Stimulated activated CD4-positive, alpha-beta T cell treated with anti-CD3 and anti-CD28 coated beads, Interleukin-4, amount 100 ng/mL, for 48 hours (primary cell): ENCODE measurements at places on chromosomes 16 and 17.

DNA sequence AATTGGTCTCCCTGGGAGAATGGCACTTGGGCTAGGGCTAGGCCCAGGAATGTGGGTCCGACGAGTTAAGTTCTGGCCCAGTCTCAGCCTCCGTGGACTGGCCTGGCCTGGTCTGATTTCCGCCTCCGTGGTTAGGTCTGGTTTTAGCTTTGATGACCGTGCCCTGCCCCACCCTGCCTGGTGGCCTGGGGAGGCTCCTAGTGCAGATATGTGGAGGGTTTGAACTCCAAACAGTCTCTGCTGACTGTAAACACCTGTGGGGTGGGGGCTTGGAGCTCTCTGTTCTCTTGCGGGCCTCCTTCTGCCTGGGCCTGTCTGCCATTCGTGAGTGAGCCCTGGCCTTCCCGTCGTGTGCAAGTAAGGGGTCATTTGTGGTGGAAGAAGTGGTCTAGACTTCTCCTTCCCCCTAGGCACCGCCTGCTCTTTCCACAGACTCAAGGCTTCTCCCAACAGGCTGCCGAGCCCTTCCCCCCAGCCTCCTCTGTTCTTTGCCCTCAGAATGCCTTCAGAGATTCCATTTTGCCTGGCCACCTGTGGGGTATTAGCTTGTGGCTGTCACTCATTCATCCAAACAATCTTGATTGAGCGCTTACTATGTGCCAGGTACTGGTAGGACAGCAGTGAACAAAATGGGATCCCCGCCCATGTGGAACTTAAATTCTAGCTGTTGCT lies 1.6 kb downstream of the ATP6V0C start:
- no peak for DNase-seq

DNA sequence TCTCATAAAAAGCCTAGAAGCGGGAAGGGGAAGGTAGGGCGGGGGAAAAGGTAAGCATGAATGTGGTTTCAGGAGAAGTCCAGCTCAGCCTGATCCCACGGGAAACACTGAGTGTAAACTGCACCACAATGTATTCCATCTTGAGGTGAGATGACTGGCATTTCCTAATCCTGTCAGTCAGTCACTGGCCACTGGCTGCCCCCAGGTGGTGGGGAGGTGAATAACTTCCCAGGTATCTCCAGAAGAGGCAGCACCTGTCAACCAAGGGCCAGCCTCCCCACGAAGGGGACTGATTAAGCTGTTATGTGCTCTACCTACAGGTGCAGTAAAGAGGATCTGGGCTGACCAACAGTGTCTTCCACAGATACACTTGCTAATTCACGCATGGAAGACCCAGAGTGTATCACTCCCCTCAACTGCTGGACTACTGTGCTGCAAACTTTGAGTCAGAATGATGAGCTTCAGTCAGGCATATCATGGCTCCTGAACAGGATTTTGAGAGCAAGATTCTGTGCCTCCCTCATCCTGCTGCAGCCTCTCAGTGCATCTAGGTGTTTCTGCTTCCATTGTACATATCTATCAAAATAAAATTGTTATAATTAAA lies 108.5 kb upstream of the CCL2 start:
- DNase-seq: peak; percentile 55

- no peak for DNase-seq
These were observed 573.9 kb downstream of the KCNJ18 start for GRCh38 chr17:22266231-22266630.

DNA sequence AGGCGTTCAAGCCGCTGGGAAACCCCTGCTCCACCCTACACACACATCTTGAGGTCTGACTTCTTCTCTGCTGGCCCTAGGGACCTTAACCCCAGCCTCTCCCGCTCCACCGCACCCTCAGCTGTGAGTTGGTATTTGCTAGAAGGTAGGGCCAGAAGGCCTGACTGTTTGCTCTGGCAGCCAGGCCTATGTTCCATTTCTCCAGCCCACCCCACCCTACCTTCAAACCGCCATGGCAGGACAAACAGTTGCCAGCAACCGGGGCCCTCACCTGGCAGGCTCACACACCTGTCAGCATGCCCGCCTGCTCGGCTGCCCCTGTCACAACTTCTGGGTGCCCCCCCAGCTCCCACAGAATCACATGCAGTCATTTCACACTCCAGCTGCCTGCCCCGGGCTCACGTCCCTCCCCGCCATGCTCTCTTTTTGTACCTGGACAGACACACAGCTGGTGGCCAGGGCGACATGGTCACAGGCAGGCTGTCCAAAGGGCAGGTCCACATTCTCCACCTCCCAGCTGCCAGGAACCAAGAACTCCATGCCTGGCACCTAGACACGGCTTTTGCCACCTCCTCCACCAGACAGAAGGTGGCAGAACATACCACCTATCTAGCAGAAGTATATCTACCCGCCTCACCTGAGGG lies 2.6 kb upstream of the ATP2A3 start:
- DNase-seq: no peak

GRCh38 chr17:2108170-2108569 lies 53.3 kb downstream of the HIC1 start:
- DNase-seq: no peak

DNA sequence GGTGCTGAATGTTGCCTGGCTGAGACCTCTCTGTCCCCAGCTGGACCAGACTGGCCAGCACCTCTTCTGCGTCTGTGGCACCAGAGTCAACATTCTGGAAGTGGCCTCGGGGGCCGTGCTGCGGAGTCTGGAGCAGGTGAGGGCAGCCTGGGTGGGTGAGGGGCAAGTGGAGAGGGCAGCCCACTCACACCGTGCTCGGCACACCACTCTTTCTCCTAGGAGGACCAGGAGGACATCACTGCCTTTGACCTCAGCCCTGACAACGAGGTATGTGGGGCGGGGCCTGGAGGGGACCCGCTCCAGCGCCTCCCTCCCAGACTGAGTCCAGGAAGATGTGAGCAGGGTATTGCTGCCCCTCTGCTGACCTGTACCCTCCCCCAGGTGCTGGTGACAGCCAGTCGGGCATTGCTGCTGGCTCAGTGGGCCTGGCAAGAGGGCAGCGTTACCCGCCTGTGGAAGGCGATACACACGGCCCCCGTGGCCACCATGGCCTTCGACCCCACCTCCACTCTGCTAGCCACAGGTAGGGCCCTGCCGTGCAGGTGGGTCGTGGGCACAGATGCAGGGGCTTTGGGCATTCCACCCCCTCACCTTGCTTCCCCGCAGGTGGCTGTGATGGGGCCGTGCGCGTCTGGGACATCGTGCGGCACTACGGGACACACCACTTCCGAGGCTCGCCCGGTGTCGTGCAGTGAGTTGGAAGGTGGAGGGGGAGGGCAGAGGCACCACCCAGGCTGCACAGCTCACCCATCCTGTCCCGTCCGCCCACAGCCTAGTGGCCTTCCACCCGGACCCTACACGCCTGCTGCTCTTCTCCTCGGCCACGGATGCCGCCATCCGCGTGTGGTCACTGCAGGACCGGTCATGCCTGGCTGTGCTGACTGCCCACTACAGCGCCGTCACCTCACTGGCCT lies 2.6 kb downstream of the TBL3 start:
- DNase-seq: no peak

- no peak for DNase-seq
These were observed 61.1 kb downstream of the B9D1 start for GRCh38 chr17:19301274-19301951.

- DNase-seq: no peak
These were observed 502 bp downstream of the SMPD3 start for GRCh38 chr16:68447653-68448359.

- no peak for DNase-seq
These were observed 29.2 kb upstream of the WFIKKN2 start for GRCh38 chr17:50806141-50806643.

GRCh38 chr16:71479420-71479819 lies 9.7 kb downstream of the ZNF19 start:
- no peak for DNase-seq

DNA sequence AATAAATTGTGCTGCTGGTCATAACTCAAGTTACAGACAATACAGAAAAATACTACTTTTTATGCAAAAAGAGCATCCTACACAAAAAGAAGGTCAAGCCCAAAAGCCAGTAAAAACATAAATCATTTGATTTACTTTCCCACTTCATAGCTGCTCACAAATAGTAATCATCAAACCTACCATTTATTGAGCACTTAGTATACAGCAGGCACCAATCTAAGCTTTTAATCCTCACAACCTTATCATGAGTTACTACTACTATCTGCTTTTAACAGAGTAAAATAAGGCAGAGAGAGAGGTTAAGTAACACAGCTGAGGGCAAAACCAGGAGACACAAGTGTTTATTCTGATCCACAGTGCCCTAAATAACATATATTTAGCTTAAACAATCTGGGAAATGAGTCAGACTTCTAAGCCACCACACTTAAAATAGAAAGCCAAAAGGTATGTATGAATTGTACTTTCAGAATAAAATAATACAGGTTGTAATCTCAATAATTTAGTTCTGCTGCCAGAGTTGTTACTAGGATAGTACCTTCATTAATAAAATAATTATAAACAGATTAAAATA lies 1.7 kb upstream of the AARS1 start:
- DNase-seq: no peak

DNA sequence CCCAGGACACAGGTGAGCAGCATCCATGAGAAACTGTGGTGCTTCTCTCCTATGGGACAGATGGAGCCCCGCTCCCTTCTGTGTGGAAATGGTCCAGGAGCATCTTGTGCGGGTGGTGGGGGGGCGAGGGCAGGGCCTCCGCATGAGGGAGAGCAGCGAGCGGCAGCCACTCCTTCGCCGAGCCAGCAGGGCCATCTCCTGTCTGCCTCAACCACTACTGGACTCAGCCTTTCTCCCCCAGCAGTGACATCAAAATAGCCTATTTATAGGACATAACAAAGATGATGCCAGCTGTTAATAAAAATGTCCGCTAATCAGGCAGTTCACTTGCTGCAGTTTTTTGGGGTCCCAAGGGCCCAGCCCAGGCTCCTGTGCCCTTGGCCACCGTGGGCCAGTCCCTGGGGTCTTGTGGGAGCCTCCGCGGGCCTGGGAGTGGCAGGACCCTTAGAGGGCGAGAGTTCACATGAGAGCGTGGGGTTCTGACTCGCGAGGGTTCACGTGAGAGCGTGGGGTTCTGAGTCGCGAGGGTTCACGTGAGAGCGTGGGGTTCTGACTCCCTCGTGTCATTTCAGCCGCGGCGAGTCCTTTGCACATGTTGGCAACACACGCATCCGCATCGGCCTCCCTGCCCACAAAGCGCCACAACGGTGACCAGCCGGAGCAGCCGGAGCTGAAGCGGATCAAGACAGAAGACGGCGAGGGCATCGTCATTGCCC lies 47.4 kb downstream of the WDR45B start:
- DNase-seq: no peak

DNA sequence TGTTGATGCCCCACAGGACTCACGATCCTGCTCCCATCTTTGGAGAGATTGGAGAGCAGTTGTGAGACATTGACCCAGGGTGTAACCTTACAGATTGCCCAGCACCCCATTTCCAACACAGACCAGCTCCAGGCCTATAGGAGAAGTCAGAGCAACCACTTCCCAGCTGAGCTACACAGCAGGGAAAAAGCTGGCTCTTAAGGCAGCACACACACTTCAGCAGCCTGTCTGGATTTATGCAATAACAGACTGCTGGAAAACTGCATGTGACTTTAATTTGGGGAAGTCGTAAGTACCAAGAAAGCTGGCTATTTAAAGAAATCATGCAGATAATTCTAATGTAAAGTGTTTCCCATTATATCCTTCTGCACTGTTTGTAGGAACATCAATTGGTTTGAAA lies 30.8 kb downstream of the NOG start:
- DNase-seq: no peak

- DNase-seq: no peak
These were observed 281.7 kb downstream of the GRIN2A start for GRCh38 chr16:9900576-9900975.

- peak; percentile 52 for DNase-seq
These were observed 5.7 kb downstream of the DLG4 start for GRCh38 chr17:7213895-7214299.

- no peak for DNase-seq
These were observed 9.3 kb downstream of the SSTR2 start for GRCh38 chr17:73174126-73174525.
